ENCODE measurements at places on chromosomes 1 and 21. TPM values are rescaled to one million over a fixed set of nuclear protein-coding genes. Genes with fewer than 3 reads are reported as not detected.
A peak's percentile ranks its signal among the peaks of the same experiment; 100 is the strongest.

GRCh38 chr1:196861429-196861828, 26.4 kb upstream of the CFHR4 start:
- H3K36me3 ChIP-seq = no peaks in the 10 kb centered on the region
- no peak for DNase-seq
- no peak overlapping the region for H3K4me3 ChIP-seq
- no peaks in the 10 kb centered on the region for H3K4me1 ChIP-seq
- H3K27ac ChIP-seq = no peak overlapping the region
- no peaks in the 10 kb centered on the region for H3K27me3 ChIP-seq

Gene GJA9
- total RNA-seq = not detected

- H3K36me3 ChIP-seq = no peaks in the 10 kb centered on the region
- DNase-seq = peak; percentile 54
- peaks cover 42% of the 10 kb centered on the region for H3K4me1 ChIP-seq
- no peak overlapping the region for H3K27ac ChIP-seq
- peak overlapping the region; percentile 77 for H3K4me3 ChIP-seq
- H3K27me3 ChIP-seq = no peaks in the 10 kb centered on the region
Measured at GRCh38 chr1:55214212-55214933, 791 bp downstream of the USP24 start.

DNA sequence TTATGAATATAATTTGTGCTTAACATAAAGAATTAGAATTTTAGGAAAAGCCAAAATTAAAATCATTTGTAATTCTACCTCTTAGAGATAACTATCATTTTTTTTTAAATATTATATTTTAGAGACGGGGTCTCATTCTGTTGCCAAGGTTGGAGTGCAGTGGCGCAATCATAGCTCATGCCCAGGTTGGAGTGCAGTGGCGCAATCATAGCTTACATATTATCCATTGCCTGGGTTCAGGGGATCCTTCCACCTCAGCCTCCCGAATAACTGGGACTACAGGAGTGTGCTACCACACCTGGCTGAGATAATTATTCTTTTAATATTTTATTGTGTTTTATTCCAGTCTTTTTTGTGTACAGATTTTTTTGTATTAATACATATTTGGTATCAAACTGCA, 8.3 kb downstream of the RASAL2 start:
- peaks cover 10% of the 10 kb centered on the region for H3K4me1 ChIP-seq
- no peak overlapping the region for H3K27ac ChIP-seq
- H3K36me3 ChIP-seq = no peaks in the 10 kb centered on the region
- no peaks in the 10 kb centered on the region for H3K27me3 ChIP-seq
- no peak overlapping the region for H3K4me3 ChIP-seq

DNA sequence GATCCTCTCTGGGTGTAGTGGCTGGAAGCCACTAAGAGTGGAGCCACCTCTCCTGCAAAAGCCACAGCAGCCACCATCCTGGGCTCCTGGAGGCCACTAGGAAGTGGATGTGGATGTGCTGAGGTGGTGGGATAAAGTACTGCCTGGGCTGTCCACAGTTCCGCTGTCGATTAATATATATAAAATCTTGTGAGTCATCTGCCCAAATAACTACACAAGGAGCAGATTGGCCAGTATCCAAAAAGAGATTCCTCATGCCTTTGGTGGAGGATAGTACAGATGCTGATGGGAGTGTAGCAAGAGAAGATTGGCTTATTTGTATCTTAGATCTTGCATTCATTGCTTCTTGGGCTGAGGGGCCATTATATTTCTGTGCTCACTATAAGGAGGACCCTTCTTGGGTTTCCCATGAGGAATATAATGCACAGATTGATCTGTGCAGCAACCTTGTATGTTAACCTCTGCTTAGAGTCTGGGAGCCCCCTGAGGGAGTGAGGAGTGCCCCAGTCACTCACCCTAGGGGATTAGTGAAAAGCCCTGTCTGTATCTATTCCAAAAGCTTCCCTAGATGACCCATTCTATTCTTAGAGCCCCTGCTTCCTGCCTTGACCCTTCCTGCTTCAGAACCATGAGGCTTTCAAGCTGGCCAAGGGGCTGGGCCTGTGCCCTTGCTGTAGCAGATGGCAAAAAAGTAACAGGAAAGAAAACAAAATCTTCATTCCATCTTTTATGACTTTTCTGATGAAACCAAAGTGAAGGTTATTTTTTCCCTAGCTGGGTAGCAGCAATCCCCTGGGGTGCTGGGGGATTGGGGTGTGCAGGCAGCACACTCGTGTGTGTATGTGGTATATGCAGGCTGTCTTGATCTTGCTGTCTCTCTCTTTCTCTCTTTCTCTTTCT, 31.7 kb downstream of the RCSD1 start:
- no peaks in the 10 kb centered on the region for H3K36me3 ChIP-seq
- no peaks in the 10 kb centered on the region for H3K27me3 ChIP-seq
- DNase-seq = no peak
- H3K4me1 ChIP-seq = peaks cover 4% of the 10 kb centered on the region

Measured in thyroid gland (tissue), 4 donors.